Activated CD8-positive, alpha-beta memory T cell treated with anti-CD3 and anti-CD28 coated beads for 4 hours (primary cell): ENCODE measurements at places on chromosomes 5 and 9.

- no peak for DNase-seq
Observed at GRCh38 chr5:187617-188451, 3.5 kb upstream of the LRRC14B start.

- DNase-seq: no peak
Observed at GRCh38 chr9:134781591-134782302, 98.9 kb upstream of the FCN2 start.

- DNase-seq: peak; percentile 55
Observed at GRCh38 chr9:127199001-127199791, 65.4 kb upstream of the GARNL3 start.

DNA sequence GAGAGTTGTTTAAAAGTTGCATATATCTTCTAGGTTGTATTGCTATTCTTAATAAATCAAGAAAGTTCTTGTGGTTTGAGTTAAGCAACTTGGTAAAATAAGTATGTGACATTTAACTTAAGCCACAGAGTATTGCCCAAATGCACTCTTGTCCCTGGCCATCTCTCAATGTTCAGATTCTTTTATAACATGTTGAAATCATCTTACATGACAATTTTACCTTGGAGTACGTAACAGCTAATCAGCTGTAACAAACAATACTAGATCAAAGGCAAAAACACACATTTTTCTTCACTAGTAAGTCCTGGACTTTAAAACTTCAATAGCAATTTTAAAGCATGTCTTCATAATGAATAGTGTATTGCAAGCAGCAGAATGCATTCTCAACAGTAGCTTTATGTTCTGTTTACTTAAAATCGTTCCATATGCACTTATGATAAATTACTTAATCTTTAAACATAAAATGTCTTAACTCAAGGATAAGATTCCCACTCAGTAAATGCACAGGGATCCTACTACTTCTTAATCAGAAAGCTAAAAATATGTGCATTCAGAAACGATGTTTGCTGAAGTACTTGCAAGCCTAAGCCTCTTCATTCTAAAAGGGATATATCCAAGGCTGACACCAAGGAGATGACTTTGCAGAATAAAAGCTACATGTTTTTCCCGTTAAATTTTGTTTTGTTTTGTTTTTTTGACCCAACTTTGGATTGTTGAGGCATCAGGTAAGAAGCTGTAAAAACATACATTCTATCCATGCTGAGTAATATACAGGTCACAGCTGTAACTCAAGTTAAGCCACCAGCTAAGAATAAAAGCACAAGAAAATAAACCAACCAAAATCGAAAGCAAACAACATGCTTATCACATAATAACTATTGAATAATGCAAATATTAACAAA is 86.1 kb upstream of the NFIB start:
- no peak for DNase-seq

DNA sequence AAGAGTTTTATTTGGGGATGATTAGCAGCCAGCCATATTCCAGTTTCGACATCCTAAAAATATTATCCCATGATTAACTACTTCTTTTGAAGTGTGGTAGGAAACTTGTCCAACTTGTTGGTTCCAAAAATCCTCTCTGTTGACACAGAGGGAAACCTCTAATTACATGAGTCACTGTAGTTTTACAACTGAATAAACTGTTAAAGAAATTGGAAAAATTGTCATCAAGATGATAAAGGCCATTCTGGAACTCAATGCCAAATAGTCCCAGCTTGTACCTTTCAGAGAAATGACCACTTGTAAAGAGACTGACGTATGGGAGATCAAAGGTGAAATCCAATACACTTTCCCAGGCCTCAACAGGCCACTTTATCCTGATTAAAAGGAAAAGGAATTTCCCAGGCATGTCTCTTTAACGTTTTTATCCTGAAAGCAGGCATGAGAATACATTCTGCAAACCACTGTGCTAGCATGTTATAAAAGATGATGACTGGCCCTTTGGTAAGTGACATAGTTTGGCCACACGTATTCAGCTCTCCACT is 261.6 kb downstream of the GLIS3 start:
- DNase-seq: no peak

GRCh38 chr5:9869616-9870288 is 239.6 kb upstream of the TAS2R1 start:
- DNase-seq: no peak

- no peak for DNase-seq
Observed at GRCh38 chr5:130155345-130156011, 251.2 kb downstream of the CHSY3 start.

GRCh38 chr5:107381189-107381856 is 289.4 kb downstream of the EFNA5 start:
- no peak for DNase-seq

DNA sequence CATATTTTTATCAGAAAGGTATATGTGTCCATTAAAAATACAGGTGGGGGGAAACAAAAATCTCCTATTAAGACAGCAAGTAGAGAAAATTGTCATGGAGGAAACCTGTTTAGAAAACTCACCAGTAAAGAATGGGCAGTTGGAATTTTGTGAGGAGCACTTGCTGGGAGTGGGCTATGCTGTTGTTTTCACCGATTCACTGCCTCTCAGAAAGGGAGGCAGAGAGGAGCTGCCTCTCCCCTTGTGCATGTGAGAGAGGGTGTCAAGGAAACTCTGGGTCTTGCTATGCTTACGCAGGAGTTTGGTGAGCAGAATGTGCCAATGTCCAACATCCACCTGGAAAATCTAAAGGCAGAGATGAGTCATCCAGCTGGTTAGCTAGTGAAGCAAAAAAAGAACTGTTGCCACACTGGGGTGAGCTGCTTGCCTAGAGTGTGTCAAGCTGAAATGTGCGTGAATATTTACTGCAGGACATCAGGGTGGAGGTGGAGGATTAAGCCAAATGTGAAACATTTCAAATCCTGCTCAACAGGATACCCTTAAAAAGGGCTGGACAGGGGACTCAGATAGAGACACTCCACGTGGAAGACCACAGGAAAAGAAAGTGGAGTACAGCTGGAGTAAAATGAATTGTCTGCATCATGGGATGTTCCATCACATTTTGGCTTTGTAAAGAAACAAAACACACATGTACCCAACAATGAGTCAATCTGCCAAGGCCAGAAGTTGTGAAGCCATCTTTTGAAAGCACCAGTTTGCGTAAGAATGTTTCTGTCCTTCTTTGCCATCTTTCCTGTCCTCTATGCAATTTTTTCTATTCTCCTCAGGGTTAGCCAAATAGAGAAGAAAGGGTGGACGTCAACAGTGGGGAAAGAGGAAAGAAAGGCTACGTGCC is 449.7 kb upstream of the MPDZ start:
- DNase-seq: no peak
